ENCODE measurements at places on chromosomes 5 and 9.

DNA sequence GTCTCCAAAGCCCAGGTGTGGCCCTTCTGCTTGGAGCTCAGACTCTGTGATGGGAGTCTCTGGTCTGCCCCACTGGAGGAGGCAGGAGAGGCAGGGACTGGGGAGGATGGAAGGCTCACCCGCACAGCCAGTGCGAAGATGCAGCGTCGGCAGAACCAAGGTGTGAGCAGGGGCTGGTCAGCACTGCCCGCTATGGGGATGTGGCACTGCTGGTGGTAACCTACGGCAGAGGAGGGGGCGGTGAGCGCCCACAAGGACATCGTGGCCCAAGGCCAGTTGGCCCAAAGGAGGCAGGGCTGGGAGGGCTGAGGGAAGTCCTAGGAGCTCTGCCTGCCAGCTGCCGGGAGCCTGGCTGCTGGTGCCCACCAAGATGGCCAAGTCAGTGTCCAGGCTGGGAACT lies 7.3 kb downstream of the PHF19 start:
- no peak for DNase-seq

DNA sequence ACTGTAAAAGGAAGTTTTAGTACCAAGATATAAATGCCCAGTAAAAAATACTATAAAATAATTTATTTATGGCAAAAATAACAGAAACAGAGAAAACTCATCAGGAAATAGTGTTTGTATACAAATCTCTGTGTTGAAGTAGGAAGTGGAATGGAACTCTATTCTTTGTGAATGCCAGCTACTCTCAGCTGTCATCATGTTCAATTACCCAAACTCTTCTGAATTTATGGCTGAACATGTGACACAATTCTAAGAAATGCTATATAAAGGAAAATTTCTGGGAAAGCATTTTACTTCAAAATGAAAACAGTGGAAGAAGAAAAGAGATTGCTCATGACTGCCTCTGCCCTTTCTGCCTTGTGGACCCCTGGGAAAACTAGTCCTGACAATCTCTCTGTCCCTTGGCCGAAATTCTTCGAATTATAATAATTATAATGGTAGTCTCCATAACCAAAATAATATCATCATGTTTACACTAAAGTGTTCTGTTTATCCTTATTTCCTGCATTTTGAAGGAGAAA lies 522.3 kb upstream of the ST8SIA4 start:
- no peak for DNase-seq

DNA sequence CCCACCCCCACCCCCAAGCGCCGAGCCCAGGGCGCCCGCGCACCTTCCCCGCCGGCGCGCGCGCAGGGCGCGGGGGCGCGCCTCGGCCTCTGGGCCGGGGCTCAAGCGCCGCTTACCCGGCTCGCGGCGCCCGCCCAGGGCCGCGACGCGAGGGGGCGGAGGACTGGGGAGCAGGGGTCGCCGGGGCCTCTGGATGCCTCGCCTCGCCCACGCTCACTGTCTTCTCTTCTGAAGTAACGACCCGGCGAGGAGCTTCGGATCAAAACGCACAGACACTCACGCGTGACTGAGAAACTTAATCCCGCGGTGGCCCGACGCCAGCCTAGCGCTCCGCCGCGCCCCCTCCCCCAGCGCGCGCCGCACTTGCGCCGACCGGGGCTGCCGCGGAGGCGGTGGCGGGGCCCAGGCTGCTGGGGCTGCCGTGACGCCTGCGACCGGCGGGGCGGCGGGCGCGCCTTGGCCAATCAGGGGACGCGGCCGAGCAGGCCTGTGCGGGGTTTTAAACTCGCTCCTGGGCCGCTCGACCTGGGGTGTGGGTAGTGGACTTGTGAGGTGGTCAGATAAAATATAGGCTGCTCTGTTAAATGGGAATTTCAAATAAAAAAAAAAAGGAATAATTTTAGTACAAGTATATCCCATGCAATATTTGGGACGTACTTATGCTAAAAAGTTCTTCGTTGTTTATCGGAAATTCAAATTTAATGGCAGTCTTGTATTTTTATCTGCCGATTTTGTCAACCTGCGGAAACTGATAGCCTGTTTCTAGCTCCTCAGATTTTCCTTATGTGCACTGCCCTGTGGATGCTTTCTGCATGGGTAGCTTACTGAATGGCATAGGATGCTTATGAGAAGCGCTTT lies at the start of gene MPDZ:
TSS of gene MPDZ (minus strand) at position 409 of the 858 bp plus-strand sequence. CDS start 29,377 bp downstream, outside the sequence.
- peak; percentile 65 for DNase-seq

DNA sequence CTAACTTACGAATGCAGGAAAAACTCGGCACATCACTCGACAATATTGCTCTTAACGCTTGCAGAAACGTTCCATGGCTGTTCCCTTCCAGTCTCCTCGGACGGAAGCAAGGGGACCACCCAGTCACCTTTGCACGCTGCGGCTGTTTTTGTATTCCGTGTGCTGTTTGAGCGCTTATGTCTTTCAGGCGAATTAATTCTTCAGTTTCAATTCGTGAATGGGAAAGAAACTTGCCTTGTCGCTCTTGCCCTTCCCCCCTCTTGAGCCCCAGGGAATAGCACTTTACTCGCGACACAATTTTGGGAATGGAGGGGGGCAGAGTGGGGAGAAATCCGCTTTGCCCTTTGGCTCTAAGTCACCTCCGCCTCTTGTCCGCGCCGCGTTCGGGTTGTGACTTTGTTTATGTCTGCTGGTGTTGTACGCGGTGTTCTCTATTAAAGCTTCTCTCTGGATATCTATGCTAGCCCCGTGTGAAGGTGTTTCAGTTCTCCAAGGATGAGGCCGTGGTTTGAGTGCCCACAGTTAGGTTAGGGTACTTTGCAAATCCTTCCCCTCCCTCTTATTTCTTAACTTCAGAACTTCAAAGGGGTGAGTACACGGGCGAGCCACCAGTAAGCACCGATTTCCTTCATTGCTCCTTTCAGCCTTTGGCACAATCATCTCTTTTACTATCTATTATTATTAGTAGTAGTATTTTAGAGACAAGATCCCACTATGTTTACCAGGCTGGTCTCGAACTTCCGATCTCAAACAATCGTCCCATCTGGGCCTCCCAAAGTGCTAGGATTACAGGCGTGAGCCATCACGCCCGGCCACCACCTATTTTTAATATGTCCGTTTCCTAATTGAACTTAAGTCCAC lies 2.7 kb downstream of the FOXB2 start:
- no peak for DNase-seq

DNA sequence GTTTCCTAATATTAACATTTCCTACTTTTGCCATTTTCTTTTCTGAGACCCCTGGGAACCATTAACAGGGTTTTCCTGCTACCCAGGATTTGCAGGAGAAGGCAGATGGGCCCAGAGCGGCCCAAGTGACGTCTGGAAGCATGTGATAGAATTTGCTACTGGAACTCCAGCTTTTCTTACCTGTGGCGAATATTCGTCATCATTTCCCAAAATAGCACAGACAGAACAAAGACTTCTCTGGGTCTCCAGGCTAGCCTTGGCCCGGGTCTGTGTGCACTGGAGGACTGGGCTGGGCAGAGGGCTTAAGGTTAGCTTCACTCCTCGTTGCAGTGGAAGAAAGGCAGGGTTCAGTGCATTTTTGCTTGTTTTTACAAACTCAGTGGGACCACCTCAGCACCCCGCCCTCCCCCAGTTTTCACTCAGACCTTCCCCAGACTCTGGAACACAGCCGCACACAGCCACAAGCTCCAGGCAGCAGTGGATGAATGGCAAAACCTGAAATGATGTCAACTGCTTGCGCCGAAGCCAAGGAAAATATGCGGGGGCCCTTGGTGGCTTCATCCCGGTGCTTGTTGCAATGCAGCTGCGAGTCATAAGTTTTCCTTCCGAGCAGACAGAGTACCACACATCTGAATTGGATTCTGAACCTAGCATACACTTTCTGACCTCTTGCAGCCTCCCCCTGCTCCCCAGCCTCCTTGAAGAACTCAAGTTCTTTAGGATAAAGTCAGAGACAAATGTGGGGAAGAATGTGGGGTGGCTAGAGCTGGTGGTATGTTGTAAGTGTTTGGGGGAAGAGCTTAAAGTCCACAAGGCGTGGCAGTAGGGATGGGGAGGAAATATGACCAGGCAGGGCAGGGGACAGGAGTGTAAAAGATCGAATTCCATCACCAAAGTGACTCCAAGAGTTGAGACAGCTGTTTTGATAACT lies 586.0 kb downstream of the CCDC171 start:
- no peak for DNase-seq

- no peak for DNase-seq
These were observed 56.9 kb upstream of the IL7R start for GRCh38 chr5:35799753-35800152.

- DNase-seq: no peak
These were observed 120.6 kb upstream of the PUM3 start for GRCh38 chr9:2964470-2964869.

- DNase-seq: no peak
These were observed 1919.1 kb upstream of the CDH9 start for GRCh38 chr5:28957450-28957849.

Data from posterior cingulate gyrus (tissue), 11 donors.